ENCODE measurements at places on chromosomes 13 and 19.
A peak's percentile ranks its signal among the peaks of the same experiment; 100 is the strongest.

- DNase-seq: no peak
These were observed 44.8 kb downstream of the CCDC70 start for GRCh38 chr13:51906581-51906980.

DNA sequence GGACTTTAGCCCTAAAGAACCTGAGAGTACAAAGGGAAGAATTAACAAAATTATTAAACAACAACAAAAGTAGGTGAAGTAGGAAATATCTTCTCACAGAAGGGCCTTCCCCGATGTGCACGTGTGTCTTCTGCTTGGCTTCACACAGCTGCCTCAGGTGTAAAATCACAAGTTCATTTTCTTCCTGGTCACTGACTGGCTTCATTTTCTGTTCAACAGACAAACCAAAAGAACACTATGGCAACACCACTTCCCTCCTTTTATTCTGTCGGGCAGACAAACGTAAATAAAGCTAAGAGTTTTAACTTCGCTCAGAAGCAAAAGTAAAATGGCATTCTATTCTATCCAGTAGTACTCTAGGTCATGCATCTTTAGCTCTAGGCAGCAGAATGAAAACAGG is 140.9 kb downstream of the TBC1D4 start:
- no peak for DNase-seq

- no peak for DNase-seq
These were observed 67.8 kb downstream of the RASA3 start for GRCh38 chr13:114064450-114065140.

DNA sequence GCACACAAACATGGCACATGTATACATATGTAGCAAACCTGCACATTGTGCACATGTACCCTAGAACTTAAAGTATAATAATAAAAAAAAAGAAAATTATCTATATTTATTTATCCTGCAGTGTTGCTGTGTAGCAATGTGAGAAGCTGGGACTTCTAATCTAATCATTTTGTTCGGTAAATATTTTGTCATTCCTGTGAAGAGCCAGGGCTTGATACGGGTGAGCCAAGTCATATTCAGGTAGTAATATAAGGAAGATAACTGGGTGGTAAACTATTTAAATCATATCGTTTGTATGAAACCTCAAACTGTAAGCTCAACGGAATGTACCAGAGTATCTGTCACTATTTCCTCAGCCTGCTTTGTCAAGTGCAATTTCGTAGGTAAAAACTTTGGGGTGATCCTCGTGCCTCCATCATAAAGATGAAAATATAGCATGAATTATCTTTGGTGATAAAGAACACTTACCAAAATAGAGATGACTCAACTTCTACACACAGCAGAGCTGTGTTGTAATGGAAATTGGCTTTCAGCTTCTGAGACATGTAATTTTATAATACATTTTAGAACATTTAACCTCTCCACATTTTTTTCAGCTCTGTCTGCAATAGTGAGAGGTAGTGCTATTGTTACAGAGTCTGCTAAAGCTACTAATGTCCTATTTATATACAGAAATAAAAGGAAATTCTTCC is 92.9 kb downstream of the PCDH9 start:
- no peak for DNase-seq

DNA sequence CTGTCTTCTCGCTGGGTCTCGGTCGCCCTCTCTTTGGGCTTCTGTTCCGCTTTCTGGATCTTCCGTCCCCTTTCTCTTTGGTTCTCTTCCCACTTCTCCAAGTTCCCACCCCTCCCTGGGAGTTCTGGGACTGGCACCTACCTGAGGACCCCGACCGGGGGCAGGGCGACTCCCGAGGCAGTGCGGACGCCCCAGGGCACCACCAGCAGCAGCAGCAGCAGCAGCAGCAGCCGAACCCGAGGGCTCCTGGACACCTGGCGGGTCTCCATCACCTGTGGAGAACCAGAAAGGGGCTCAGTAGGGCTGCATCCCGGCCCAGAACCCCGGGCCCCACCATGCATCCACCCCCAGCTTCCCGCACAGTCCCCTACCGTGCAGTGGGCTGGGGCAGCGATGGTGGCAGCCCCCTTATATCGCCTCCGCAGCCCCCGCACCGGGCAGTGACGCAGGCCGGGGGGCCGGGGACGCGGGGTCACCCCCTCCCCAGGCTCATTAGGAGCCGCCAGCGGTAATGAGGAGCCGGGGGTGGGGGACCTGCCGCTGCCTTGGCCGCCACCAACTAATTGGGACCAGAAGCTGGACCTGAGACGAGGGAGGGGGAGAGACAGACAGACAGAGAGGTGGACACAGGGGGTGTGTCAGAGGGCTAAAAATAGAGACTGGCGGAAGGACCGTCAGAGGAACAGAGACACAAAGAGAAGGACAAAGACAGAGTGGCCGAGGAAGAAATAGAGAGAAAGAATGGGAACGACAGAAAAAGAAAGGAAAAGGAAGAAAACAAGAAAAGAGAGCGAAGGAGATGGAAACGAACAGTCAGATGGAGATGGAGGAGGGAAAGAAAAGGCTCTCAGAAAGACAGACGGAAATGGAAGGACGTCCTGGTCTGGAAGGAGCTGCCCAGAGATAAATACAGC is at the start of gene PTH2:
TSS of gene PTH2 (minus strand) at position 371 of the 914 bp plus-strand sequence. CDS start at position 269, 102 bp downstream.
- DNase-seq: no peak

GRCh38 chr13:81760316-81760715 is 1419.4 kb upstream of the SPRY2 start:
- no peak for DNase-seq

DNA sequence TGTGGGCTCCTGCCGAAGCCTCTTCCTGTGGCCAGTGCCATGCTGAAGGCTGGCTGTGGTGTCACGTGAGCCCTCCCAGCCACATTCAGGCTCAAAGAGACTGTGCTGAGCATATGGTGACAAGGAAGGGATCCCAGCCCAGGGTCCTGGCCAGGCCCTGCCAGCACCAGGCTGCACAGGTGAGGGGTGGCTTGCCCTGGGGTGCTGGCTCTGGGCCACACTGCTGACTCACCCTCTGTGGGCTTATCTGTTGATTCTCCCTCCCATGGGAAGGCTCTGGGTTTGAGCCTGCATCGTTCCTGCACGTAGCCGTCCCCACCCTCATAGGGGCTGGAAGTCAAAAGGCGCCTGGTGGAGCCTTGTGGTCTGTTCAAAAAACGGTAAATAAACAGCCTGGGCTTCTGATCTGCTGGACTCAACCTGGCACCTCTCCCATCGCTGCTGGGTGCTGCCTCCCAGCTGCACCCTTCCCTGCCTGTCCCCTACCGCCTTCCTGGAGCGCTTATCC is 31.1 kb downstream of the DNM2 start:
- no peak for DNase-seq

DNA sequence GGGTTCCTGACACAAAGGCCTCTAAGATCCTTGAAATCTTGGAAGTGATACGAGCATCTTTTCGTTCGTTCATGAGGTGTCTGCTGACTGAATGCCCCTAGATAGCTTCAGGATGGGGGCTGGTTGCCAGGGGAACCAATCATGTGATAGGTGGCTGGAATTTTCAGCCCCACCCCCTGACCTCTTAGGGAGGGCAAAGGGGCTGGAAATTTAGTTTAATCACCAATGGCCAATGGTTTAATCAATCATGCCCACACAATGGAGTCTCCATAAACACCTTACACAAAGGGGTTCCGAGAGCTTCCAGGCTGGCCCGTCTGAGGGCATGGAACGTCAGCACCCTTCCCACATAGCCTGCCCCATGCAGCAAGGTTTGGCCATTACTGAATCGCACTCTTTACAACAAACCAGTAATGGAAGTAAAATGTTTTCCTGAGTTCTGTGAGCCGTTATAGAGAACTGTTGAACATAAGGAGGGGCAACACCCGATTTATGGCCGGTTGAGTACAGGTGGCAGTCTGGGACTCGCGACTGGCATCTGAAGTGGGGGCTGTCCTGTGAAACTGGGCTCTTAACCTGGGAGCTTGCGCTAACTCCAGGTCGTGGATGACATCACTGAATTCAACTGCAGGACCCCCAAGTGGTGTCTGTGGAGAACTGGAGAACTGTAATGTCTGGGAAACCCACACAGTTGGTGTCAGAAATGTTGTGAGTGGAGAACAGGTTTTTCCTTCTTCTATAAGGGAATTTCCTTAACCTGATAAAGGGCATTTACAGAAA is 25.6 kb downstream of the MLLT1 start:
- DNase-seq: no peak

- DNase-seq: no peak
These were observed 213.4 kb downstream of the ENOX1 start for GRCh38 chr13:43573361-43573740.

- DNase-seq: no peak
These were observed 67.1 kb downstream of the NUFIP1 start for GRCh38 chr13:44921931-44922758.

DNA sequence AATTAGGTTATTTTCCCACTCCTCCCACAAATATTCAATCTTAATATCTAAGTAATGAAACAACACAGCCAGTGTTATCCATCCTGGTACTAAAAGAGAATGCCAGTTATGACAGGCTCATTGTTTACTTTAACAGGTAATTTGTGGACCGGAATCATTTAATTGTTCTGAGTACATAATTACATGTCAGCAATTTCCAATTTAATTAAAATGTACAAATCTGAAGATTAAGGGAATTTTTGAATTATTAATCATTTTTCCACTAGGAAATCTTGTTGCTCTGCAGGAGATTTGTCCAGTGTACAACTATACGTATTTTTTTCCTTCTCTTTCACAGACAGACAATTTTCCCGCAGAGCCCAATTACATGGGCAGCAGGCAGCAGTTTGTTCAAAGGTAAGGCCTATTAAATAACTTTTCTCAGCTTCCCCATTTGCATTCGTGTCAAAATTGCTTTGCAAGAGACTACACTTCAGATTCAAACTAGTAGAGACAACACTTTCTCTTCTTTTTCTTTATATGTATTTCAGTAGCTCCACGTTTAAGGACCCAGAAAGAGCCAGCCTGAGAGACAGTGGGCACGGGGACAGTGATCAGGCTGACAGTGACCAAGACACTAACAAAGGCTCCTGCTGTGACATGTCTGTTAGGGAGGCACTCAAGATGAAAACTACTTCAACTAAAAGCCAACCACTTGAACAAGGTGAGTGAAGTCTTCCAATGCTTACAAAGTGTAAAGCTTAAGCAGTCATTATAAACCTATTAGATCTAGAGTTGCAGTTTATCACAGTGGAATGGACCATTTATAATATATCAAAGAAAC is 34.8 kb downstream of the PCDH17 start:
- no peak for DNase-seq

GRCh38 chr19:43777163-43777695 is 3.5 kb downstream of the KCNN4 start:
- peak; percentile 15 for DNase-seq

GRCh38 chr13:77000475-77000874 is 8.6 kb downstream of the CLN5 start:
- DNase-seq: no peak

GRCh38 chr13:110883542-110883941 is 31.3 kb downstream of the ANKRD10 start:
- DNase-seq: no peak

DNA sequence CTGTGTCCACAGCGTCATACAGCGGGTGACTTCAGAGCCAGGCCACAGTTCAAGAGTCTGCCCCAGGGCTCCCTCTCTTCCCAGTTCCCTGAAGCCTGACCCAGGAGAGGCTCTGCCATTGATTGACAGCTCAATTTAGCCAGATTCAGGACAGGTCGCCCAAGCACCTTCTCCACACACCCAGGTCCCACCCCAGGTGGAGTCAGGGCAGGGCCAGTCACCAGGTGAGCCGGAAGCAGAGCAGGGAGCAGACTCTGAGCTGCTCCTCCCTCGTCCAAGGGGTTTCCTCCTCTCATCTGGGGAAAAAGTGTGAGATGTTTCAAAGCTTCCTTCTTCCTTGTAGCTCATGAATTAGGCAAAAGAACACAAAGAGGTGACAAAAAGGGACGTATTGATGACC is 5.6 kb downstream of the CEACAM7 start:
- no peak for DNase-seq

DNA sequence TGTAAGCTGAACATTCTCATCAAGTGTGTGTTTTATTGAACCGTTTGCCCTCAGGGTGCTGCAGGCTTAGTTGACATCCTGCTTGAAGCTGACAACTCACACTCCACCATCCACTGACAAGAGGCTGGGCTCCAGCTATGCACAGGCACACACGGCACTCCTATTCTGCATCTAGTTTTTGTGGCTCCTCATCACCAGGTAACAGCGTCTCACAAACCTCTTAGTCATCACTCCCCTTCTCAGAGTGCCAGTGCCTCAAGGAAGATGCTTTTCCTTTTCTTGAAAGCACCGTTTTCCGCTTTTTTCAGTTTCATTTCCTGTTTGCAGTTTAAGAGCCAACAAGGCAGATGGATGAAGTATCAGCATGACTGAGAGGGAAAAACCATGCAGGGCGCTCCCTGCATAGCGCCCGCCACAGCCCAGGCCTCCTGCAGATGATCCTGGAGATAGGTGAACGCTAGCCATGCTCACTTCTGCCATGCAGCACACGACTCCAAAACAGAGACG is 491.2 kb downstream of the COG6 start:
- no peak for DNase-seq

DNA sequence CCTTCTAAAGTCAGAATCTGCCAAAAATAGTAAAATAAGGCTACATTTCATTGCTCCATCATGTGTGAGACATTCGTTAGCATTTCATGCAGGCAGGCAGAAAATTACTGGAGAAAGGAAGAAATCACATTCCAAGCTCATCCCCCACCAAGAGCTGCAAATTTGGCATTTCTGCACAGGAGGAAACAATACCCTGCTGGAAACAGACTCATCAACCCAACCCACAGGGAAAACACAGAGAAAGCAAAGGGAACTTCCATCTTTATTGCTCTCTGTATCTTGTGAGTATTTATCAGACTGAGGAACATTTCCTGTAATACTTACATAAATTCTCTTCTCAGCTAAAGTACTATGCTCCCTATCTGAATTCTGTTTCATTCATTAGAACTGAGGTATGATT is 95.7 kb downstream of the KCTD12 start:
- DNase-seq: no peak

- DNase-seq: no peak
These were observed 1.2 kb downstream of the INAFM1 start for GRCh38 chr19:47275791-47276461.

DNA sequence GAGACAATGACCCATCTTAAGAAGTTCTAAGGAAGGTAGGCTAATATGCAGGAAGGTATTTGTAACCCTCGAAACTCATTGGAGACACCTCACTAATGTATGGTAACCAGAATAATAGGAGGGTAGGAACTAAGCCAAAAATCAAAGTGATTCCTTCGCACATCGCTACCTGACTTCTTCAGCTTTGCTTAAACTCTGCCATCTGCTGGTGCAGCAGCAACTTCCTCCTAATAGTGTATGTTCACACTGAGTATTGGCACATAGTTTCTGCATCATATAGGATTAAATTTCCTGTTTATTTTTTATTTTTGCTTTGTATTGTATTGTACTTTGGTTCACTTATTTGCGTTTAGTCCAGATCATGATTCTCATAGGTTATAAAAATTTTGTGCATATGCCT is 676.2 kb downstream of the GPC5 start:
- no peak for DNase-seq

- DNase-seq: no peak
These were observed 79.5 kb upstream of the KL start for GRCh38 chr13:32936716-32937115.

Measured in stimulated activated naive CD4-positive, alpha-beta T cell treated with Interleukin-2 at 50 U/mL for 16 hours (primary cell).